ENCODE measurements at places on chromosomes 12 and 14.

GRCh38 chr12:66644151-66644550, 34.7 kb downstream of the GRIP1 start:
- DNase-seq, result no peak
- H3K27me3 ChIP-seq, result peaks cover 2% of the 10 kb centered on the region
- no peak overlapping the region for H3K27ac ChIP-seq
- H3K4me3 ChIP-seq, result no peak overlapping the region
- H3K4me1 ChIP-seq, result no peaks in the 10 kb centered on the region

GRCh38 chr12:101604132-101604531, 9.4 kb downstream of the MYBPC1 start:
- no peak for DNase-seq
- H3K27ac ChIP-seq, result no peak overlapping the region
- no peaks in the 10 kb centered on the region for H3K4me1 ChIP-seq
- H3K27me3 ChIP-seq, result no peaks in the 10 kb centered on the region
- H3K36me3 ChIP-seq, result no peaks in the 10 kb centered on the region
- H3K4me3 ChIP-seq, result no peak overlapping the region

DNA sequence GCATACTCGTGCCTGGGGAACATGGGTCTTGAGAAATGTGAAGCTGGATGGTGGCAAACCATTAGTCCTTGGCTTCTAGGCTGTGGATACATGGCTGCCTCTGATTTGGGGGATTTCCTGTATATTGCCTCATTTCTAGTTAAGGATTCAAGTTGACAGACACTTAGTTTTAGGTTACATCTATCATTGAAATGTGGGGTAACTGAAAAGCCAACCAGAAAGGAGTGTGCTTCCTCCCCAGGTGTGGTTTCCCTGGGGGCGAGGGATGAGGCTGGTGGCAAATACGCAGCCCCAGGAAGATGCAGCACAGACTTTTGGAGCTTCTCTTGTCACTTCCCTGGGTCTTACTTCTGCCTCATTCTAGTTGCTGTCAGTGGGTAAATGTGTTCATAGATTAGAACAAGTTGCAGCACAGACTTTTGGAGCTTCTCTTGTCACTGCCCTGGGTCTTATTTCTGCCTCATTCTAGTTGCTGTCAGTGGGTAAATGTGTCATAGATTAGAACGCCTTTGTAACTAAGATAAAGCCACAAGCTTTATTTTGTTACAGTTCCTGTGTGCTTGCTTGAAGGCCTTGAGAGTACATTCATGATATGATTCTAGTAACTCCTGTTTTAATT, 85.1 kb downstream of the BORCS5 start:
- peaks cover 62% of the 10 kb centered on the region for H3K4me1 ChIP-seq
- H3K27me3 ChIP-seq, result no peaks in the 10 kb centered on the region
- H3K27ac ChIP-seq, result peak overlapping the region; percentile 94
- H3K36me3 ChIP-seq, result peaks cover 29% of the 10 kb centered on the region
- DNase-seq, result peak; percentile 59

- H3K36me3 ChIP-seq, result no peaks in the 10 kb centered on the region
- no peak for DNase-seq
- H3K4me1 ChIP-seq, result peaks cover 3% of the 10 kb centered on the region
- no peak overlapping the region for H3K4me3 ChIP-seq
- no peak overlapping the region for H3K27ac ChIP-seq
- H3K27me3 ChIP-seq, result peaks cover 14% of the 10 kb centered on the region
Observed at GRCh38 chr14:104541905-104542465, 37.6 kb upstream of the C14orf180 start.

GRCh38 chr12:39341179-39341578, 101.7 kb downstream of the KIF21A start:
- no peak overlapping the region for H3K27ac ChIP-seq
- H3K4me3 ChIP-seq, result no peak overlapping the region
- DNase-seq, result no peak
- H3K36me3 ChIP-seq, result peaks cover 5% of the 10 kb centered on the region
- no peaks in the 10 kb centered on the region for H3K4me1 ChIP-seq
